Hindlimb muscle (tissue), 1 donor: ENCODE measurements at places on chromosomes 16 and 17. TPM values are rescaled to one million over a fixed set of nuclear protein-coding genes. Genes with fewer than 3 reads are reported as not detected.

Gene ABCC6
- polyA plus RNA-seq: 2.1 TPM

DNA sequence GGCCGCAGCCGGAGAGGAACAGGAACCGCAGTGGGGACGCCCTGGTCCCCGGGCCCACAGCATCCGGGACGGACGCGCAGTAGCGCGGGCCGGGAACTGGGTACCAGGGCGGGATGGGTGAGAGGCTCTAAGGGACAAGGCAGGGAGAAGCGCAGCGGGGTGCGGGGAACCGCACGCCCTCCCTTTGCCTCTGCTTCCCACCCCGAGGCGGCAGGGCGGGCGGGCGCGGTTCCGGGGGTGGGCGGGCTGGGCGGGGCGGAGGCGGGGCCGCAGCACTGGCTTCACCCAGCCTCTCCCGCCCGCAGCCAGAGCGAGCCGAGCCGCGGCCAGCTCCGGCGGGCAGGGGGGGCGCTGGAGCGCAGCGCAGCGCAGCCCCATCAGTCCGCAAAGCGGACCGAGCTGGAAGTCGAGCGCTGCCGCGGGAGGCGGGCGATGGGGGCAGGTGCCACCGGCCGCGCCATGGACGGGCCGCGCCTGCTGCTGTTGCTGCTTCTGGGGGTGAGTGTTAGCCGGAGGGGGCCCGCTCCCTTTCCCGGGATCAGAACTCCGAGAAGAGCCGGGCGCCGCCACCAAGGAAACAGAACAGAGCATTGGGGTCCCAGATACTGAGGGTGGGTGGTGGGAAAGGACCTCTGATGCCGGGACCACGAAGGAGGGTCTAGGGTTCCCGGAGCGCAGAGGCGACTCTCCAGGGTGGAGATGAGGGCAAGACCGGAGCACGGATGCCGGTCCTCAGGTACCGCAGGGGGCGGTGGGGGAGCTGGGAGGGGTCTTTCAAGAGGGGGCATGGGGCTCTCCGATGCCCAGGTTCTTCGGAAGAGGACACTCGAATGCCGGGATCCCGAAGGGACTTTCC is at the start of gene NGFR:
Gene NGFR (plus strand): TSS at position 308 of the 856 bp plus-strand sequence. CDS start 125 bp downstream, at position 433.
- peak; percentile 85 for DNase-seq

Gene SPNS2
- polyA plus RNA-seq: 7.9 TPM

DNA sequence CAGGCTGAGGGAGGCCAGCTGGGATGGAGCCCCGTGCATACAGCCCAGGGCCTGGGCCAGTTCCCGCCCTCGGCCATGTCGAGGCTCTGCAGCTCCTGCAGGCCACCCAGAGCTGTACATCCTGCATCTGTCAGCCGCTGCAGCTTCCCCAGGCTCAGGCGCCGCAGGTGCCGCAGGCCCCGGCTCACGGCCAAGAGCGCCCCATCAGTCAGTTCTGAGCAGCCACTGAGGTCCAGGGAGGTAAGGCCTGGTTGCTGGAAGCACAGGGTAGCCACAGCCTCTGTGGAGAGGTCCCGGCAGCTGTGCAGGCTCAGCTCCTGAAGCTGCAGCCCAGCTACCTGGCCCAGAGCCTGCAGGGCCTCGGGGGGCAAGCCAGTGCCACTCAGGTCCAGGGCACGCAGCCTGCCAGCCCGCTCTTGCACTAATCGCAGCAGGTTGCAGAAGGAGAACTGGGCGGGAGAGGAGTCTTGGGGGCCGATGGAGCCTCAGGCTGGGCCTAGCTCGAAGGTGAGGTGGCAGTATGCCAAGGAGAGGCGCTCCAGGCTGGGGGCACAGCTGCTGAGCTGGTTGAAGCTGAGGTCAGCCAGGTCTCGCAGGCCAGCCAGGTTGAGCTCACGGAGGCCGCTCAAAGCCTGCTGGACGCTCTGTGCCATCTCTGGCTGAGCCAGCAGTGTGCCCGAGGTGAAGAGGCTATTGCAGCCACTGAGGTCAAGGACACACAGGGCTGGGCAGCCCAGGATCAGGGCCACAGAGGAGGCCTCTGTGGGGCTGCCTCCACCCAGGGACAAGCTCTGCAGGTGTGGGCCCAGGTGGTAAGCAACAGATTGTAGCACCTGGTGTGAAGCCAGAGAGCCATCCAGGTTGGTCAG is 11.4 kb downstream of the ELMO3 start:
- no peak for DNase-seq

DNA sequence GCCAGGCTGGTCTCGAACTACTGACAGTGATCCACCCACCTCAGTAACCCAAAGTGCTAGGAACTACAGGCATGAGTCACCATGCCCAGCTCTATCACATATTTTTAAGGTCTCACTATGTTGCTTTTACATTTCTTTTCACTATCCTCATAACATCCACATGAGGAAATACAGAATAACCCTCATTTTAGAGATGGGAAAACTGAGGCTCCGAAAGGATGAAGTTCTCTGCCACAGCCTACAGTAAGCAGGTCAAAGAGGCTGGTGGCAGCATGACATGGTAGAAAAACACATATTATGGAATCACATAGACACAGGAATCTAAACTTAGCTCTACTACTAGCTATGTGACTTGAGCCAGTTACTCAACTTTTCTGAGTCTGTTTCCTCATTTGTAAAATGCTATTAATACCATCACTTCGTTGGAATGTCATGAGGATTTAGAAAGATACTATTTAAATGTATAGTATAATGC is 32.2 kb downstream of the APPBP2 start:
- no peak for DNase-seq
